Thoracic aorta (tissue), 2 donors: ENCODE measurements at places on chromosomes 11 and 22. TPM values are rescaled to one million over a fixed set of nuclear protein-coding genes. Genes with fewer than 3 reads are reported as not detected.

- DNase-seq = no peak
Observed at GRCh38 chr22:40007853-40008710, 13.3 kb downstream of the FAM83F start.

DNA sequence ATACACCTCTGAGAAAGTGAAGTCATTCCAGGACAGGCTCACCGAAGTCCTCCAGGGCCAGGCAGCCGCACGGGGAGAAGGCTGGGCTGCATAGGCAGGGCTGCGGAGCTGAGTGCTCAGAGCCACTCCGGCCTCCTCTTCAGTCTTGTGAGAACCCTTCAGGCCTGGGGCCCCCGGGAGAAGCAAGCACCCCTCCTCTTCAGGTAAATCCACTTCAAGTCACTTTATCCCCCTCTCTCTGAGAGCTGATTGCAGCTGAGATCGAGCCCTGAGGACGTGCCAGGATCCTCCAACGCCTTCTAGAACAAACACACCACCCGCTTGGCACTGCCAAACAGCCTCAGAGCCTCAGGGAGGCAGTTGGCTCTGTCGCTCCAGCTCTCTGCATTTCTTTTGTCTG, 1526.3 kb downstream of the BRD1 start:
- DNase-seq = no peak

DNA sequence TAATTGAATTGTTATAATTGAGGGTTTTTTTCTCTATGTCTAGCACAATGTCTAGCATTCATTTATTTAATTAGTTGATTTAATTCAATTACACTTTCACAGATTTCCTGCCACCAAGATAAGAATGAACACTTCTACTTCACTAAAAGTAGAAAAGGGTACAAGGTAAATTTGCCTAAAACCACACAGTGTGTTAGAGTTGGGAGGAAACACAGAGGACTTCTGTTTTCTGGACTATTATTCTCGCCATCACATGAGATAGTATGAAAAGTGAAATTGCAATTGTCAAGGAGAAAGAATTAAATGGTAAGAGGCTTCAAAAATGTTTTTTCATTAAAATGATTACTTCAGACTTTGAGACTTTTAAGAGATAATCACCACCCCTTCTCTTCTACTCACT, 109.5 kb downstream of the ETS1 start:
- DNase-seq = no peak

GRCh38 chr11:71213696-71214552, 38.5 kb downstream of the SHANK2 start:
- DNase-seq = no peak

ANO5 gene
- 6.5 TPM for total RNA-seq

C11orf71 gene
- total RNA-seq = 4.1 TPM
